Neural crest cell (in vitro differentiated cells): ENCODE measurements at places on chromosomes 2 and 18.

GRCh38 chr2:44753552-44754285, 187.8 kb upstream of the SIX3 start:
- no peak for DNase-seq

DNA sequence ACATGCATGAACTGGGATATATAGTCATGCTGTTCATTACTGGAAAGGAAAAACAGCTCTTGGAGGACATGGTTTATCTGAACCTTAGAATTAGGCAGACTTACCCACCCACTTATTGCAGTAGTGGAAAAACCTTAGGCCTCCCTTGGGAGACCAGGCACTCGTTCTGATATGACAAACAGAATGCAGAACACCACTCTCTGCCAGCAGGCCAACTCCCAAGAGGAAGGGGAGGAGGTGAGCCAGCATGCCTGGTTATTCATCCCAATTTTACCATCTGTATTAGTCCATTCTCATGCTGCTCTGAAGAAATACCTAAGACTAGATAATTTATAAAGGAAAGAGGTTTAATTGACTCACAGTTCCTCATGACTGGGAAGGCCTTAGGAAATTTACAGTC, 17.5 kb downstream of the C18orf63 start:
- DNase-seq = no peak

GRCh38 chr2:2528846-2529245, 197.8 kb upstream of the MYT1L start:
- no peak for DNase-seq

DNA sequence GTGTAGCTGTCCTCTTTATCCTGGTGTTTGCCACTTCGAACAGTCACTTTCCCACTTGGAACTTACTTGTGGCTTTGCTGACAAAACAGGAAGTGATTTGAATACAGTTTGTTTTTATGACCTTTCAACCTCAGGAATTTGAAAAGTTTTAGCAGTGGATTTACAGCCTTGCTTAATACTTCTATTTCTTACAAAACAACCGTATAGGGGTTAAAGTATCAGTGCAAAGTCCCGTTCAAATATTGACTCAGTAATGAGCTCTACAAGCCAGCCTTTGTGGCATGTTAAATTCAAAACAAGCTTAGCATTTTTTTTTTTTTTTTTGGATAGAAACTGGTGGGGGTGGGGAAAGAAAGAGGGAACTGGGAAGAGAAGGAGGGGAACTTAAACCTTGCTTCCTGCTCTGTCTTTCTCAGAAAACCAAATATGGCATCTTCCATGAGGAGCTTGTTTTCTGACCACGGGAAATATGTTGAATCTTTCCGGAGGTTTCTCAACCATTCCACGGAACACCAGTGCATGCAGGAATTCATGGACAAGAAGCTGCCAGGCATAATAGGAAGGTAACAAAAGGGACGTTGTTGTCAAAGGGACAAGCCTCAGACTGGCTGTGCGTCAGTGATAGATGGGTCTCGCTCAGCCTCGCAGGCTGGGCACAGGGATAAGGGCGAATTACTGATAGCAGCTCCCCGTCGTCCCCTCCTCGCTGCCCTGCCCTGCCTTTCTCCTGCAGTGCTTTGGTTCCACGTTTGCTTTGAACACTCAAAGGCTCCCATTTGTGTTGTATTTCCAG, at the start of gene HNMT:
TSS of gene HNMT (plus strand) at position 408 of the 793 bp plus-strand sequence. CDS start at position 427, 19 bp downstream.
- DNase-seq = peak; percentile 18

DNA sequence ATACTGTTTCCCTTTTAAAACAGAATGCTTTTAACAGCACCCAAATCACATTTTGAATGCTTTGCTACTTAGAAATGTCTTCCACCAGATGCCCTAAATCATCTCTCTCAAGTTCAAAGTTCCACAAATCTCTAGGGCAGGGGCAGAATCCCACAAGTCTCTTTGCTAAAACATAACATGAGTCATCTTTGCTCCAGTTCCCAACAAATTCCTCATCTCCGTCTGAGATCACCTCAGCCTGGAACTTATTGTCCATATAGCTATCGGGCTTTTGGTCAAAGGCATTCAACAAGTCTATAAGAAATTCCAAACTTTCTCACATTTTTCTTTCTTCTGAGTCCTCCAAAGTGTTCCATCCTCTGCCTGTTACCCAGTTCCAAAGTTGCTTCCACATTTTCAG, 1374.5 kb upstream of the NXPH2 start:
- DNase-seq = no peak

DNA sequence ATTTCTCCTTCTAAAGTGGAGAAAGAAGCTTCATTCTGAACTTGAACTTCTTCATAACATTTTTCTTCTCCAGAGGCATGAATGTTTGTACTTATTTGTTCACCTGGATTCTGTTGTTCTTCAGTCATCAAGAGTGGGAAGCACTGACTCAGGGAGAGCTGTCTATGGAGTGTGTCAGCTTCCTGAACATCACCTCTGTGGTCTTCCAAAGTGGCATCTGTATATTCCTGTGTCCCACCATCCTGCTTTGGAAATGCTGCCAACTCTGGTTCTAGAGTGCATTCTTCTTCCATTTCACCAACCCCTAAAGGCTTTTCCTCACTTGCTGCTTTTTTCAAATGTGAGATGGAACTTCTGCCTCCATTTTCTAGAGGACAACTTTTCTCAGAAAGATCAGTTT, 59.5 kb downstream of the TTN start:
- DNase-seq = no peak

DNA sequence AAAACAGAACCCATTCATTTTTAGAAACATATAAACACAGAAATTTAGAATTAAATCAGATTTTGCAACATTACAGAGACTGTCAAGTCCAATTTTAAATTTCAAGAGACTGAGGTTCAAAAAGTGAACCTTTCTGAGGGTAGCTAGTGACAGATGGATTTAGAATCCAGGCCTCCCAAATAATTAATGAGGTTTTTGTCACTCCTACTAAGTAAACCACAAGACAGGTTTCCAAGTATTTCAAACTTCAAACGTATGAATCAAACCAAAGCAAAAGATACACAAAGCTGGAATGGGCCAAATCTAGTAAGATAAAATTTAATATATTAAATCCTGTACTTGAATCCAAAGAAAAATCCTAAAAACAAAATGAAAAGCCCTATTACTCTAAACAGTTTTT, 25.3 kb downstream of the PPP4R3B start:
- DNase-seq = no peak

DNA sequence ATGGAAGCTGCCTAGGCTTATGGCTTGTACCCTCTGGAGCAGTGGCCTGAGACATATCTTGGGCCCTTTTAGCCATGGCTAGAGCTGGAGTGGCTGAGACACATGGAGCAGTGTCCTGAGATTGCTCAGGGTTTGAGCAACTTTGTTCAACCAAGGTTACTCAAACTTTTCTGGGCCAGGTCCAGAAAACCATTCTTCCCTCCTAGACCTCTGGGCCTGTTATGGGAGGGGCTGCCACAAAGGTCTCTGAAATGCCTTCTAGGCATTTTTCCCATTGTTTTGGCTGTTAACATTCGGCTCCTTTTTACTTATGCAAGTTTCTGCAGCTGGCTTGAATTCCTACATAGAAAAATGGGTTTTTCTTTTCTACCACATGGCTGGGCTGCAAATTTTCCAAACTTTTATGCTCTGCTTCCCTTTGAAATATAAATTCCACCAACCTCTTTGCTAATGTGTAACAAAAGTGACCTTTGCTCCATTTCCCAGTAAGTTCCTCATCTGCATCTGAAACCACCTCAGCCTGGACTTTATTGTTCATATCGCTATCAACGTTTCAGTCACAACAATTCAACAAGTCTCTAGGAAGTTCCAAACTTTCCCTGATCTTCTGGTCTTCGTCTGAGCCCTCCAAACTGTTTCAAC, 84.9 kb upstream of the MAP4K3 start:
- DNase-seq = no peak

- DNase-seq = no peak
Measured at GRCh38 chr18:25075783-25076182, 276.2 kb downstream of the ZNF521 start.

DNA sequence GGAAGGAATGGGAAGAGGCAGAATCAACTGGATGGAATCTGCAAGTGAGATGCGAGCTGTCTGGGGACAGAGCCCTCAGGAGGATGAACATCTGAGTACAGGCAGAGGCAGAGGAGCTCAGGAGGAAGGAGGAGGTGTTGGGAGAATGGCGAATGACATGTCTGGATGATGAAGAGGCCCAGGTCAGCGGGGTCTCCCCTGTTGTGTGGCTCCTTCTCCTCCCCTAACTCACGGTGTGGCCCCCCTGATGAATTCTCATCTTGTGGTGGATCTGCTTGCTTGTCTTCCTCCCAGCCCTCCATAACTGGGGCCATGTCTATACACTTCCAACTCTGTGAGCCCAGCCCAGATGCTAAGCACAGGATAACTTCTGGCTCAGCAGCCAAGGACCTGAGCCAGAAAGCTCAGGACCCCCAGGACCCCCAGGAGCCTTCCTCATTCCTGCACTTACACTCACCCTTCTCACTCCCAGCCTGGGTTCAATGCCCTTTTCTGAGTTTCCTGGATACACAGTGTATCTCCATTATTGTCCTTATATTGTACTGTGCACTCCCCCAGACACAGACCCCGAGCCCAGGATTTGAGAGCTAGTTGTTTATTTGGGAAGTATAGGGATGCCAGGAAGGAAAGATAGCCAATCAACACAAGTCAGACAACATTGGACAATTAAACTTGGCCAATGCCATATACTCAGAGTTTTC, 678.6 kb upstream of the HS6ST1 start:
- no peak for DNase-seq

- no peak for DNase-seq
Measured at GRCh38 chr2:84526562-84526961, 10.3 kb downstream of the DNAH6 start.

DNA sequence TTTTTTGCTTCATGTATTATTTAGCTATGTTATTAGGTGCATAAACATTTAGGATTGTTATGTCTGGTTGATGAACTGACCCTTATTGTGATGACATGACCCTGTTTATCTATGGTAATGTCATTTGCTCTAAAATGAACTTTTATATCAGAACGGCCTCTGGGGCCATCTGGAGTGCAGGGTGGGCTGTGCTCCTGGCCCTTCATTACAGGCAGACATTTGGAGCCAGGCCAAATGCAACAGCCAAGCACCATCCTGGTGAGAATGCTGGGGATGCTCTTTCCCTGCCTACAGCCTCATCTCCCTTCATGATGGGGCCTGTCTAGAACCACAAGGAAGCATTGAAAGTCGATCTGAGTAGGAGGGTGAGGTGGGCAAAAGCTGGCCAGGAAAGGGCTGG, 38.0 kb downstream of the HJURP start:
- no peak for DNase-seq

DNA sequence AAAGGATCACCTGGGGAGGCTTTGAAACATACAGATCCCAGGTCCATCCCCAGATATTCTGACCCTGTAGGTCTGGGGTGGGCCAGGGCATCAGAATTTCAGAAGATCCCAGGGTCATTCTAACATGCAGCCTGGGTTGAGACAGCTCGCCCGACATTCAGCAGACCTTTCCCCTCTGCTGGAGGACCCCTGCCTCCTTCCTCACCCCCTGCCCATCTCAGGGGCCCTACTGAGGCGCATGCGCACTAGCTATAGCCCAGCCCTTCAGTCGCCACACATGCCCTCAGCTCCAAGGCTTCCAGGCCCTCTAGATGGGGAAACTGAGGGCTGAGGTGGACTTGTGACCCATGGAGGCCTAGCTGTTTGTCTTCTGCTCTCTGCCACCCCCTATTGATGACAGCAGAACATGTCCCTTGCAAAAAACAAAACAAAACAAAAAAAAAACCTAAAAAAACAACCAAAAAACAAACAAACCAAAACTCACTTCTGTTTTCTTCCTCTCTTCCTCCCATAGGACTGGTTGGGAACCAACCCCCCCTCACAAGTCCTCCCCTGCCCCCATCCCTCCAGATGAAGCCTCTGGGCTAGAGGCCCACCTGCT, 91.3 kb downstream of the ZBTB7C start:
- DNase-seq = no peak

DNA sequence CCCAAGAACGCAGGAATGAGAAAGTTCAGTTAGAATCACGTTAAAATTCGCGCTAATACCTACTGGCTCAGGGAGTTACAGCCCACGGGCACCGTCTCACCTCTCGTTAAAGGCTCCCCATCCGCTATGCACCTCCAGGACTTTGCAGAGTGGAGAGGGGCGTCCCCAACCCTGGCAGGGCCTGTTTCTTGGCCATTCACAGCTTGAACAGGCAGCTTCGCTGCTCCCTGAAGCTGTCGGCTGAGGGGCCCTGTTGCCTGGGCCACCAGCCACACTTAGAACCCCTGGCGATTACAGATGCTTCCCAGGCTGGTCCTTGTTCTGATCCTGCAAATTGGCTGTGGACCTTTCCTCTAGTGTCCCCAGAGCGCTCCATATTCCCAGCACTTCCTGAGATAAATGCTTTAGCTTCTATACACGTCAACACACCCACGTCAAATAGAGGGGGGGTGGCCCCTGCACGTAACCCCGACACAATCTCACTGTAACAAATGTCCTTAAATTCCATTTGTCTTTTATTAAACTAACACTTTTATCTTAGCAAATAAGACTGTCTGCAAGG, 16.8 kb upstream of the SNTG2 start:
- no peak for DNase-seq

- no peak for DNase-seq
Measured at GRCh38 chr18:57048351-57048750, 98.5 kb upstream of the BOD1L2 start.

DNA sequence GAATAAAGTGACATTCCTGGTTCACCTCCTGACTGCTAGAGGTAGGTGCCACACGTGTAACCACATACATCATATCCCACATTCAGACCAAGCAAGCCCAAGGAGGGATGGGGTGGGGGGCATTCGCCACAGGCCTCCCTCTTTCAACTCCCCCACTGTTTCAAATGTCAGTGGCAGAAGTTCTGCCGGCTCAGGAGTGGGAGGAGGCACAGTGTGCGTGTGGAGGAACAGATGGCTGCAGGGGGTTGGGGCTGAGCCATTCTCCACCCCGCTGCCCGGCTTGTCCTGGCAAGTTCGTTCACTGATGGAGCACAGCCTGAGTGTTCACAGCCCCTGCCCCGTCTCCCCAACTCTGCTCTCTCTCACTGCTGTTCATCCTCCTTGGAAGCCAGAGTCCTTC, 75.4 kb upstream of the TANC1 start:
- DNase-seq = no peak

DNA sequence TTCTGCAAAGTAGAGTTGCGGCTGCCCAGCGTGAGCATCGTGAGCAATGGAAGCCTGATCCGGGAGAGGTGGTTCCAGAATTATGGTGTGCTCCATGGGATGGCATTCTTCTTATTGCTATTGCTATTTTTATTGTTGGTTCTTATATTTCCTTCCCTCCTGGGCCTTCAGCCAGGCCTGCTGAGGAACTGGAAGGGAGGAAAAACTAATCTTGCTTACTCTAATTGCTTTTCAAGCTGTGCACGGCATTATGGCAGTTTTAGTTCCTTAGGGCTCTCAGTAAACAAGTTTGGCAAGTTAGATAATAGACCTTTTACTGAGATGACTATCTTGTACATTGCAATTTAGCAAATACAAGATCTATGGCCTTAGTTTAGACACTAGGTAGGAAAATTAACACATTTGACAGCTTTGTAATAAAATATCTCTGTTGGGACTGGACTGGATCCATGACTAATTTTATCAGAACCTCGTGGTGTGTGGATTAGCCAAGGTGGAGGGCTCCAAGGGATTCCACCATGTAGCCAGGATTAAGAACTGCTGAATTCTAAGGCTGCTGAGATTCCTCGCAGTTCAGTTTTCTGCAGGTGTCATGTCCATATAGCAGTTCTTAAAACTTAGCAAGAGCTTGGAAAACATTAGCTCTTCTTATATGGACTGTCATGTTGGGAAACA, 6.0 kb downstream of the RSAD2 start:
- no peak for DNase-seq
